Activated T-helper 1 cell treated with anti-CD3 and anti-CD28 coated beads, Interleukin-2, amount 50 U/mL, for 16 hours (primary cell): ENCODE measurements at places on chromosomes 6 and 20.

DNA sequence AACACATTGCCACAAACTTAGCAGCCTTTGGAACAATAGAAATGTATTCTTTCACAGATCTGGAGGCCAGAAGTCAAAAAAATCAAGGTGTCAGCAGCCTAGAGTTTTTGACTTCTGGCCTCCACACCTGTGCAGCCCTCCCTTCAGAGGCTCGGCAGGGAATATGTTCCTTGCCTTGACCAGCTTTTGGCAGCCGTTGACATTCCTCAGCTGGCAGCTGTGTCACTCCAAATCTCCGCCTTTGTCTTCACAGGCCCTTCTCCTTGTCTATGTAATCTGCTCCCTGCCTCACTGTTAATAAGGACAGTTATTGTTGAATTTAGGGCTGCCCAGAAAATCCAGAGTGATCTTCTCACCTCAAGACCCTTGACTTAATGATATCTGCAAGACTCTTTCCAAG is 17.2 kb upstream of the AHI1 start:
- DNase-seq: no peak

- no peak for DNase-seq
These were observed 9.7 kb upstream of the THBS2 start for GRCh38 chr6:169263374-169263773.

- no peak for DNase-seq
These were observed 10.1 kb downstream of the TGM3 start for GRCh38 chr20:2305946-2306345.

DNA sequence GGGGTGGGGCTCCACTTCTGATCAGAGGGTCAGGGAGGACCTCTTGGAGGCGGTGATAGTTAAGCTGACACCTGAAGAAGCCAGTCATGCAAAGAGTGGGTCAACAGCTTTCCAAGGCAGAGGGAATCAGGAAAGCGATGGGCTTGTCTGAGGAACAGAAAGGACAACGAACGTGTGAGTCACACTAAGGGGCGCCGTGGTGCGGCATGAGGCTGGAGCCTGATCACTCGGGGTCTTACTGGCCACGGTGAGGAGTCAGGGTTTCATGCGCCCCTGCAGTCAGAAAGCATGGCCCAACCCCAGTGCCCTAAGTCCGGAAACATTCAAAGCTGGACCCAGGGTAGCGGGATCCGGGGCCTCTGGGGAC is 50.6 kb upstream of the SLC32A1 start:
- DNase-seq: no peak

DNA sequence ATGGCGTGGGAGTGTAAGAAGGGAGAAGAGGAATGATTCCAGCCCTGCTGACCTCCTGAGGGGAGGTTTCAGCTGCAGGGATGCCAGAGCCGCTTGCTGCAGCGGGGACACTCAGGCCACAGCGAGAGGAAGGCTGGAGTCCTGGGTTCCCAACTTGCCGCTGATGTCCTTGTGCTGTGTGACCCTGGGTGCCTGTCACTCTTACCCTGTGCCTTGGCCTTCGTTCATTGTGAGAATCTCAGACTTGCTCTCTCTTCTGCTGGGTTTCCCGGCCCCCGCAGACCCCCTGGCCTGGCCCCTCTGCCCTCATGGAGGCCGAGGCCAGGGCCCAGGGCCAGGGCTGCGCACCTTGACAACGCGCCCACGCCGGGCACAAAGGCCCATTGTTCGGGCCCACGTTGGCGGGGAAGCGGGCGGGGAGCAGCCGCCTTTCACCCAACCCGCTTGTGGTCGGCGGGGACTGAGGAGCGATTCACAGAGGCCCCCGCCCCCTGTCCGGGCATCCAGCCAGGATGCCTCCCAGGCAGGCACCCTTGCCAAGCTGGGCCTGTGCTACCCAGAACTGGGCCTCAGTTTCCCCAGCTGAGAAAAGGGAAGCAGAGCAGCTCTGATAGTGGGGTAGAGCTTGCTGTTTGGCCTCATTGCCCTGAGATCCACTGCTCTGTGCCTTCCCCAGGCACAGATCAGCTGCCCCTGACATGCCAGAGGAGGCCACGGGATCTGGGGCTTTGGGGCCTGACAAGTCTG is 52.4 kb downstream of the CEBPB start:
- DNase-seq: no peak

DNA sequence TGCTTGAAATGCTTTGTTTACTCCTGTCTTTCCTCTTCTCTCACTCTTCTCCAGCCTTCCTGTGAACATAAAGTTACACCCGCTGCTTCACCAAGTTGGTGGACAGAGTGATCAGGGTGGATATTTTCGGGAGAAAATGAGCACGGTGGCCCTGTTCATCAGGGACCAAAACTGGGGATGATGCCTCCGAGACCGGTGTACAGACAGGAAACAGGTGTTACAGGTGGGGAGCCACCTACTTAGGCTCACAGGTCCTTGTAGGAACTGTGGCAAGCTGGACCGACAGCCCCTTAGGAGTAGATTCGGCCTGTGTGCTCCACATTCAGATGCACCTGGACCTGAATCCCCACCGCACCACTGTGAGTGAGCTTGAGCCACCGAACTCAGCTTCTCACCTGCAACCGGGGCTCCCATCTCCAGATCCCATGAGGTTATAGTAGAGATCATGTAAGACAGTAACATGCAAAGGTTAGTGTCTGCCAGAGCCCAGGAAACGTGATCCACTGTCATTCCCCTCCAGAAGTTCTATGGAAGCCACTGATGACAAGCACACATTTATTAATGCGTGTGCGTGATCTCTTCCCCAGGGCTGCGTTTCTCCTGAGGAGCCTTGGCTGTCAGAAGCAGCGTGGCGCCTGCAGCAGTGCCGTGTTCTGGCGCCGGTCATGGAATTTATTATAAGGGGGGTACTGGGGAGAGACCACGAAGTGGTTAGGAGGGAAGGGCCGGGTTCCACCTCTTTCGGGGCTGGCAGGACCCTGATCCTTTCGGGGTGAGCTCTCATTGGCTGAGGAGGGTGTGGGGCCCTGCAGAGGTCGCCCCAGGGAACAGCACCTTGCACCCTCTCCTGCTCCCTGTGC is 94.2 kb downstream of the ERMARD start:
- no peak for DNase-seq

GRCh38 chr6:44725070-44725469 is 337.6 kb downstream of the CDC5L start:
- DNase-seq: no peak

- DNase-seq: no peak
These were observed 1.6 kb upstream of the PBOV1 start for GRCh38 chr6:138219901-138220300.

GRCh38 chr6:31354864-31355582 is 2.0 kb downstream of the HLA-B start:
- DNase-seq: no peak

DNA sequence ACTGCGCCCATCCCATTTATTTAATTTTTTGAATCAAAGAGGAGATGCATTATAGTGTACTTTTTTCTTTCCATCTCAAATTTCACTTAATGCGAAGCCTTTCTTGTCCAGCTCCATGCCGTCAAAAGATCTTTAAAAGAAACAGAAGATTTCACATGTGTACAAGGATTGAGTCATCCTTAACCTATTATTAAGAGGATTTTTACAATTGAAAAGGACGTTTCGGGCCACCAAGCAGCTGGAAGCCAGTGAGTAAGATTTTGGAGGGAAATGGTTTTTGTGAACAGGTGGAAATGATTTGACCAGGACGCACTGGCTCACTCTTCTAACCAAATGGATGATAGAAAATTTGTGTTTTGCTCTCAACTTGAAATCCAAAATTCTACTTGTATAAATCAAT is 15.1 kb upstream of the CCDC170 start:
- DNase-seq: no peak

GRCh38 chr6:118912646-118913045 is 18.7 kb downstream of the ASF1A start:
- DNase-seq: no peak

DNA sequence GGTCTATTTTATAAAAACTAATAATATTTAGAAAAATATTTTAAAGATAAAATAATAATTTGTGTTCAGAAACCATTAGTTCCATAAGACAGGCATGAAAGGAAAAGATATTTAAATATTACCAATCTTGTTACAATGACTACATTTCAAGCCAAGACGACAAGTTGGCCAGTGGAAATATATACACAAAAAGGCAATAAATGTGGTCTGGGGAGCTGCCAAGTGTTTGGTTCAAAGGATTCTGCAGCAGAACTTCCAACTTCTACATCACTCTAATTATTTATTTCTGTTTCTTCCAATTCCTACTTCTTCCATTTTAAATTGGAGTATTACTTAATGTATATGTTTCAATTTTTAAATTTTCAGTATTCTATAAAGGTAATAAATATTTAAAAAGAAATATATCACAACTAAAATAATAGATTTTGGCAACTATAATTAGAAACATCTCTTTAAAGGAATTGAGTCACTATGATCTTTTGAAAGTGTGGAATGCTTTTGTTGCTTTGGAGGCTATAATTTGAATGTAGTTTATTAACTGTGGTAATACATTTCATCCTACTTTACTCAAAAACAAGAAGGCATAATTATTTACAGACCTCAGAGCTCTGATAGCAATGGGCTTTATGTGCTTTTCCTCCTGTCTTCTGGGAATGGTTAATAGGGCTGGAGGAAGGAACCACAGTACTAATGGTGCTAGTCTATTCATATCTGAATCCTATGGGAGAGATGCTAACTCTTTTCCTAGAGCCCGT is 129.7 kb upstream of the FAM184A start:
- DNase-seq: no peak

- no peak for DNase-seq
These were observed 48.4 kb downstream of the CEP43 start for GRCh38 chr6:167047554-167047953.

- DNase-seq: no peak
These were observed 76.1 kb downstream of the ME1 start for GRCh38 chr6:83354747-83355146.

DNA sequence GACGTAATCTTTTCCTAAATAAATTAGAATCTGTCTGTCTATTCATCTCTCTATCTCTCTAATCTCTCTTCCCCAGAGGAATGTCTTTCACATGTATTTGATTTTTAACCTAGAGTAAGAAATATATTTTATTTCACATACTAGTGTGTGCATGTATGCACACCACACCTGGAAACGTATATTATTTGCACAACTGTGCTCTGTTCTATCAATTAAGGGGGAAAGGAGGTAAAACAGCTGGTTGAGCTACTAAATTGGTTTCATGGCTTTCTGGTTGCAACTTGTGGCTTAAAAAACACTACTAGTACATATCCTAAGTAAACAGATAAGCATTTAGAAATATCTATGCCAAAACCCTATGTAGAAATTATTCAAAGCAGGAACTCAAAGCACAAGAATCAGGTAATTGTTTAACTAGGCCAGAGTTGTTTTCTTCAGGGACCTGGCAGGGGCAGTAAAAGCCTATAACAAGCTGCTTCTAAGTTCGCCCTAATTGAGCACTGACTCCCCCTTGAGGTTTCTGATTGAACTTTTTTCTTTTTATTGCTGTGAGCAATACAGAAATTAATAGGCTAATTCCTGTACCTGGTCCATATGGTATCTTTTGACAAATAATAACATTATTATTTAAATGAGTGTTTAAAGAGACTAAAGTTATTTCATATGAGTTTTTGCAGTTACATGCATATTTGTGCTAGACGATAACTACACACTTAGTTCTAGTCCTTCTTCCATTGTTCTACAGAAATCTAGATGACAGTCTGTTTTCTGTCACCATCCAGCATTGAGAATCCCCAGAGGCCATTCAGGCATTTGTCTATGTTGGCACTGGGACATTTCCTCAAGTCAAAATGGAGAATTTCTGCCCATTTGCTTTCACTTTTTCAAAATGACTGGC is 88.6 kb downstream of the MCHR2 start:
- no peak for DNase-seq

DNA sequence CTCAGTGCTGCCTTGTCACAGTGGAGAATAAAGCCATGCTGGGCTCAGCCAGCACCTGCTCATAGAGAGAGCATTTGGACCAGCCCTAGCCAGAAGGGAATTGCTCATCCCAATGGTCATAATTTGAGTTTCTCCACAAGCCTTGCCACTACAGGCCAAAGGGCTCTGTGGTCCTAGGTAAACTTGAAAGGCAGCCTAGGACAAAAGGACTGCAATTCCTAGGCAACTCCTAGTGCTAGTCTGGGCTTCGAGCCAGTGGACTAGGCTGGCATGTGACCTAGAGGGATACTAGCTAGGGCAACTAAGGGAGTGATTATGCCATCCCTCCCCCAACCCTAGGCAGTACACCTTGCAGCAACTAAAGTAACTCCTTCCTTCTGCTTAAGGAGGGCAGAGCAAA is 516.2 kb downstream of the BCKDHB start:
- no peak for DNase-seq

DNA sequence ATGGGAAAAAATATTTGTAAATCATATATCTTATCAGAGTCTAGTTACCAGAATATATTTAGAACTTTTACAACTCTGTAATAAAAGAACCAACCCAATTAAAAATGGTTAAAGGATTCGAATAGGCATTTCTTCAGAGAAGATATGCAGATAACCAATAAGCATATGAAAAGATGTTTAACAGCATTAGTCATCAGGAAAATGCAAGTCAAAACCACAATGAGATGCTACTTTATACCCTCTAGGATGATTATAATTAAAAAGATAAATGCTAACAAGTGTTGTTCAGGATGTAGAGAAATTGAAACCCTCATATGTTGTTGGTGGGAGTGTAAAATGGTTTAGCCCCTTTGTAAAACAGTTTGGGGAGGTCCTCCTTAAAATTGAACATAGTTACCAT is 94.1 kb downstream of the LRRC1 start:
- DNase-seq: no peak

GRCh38 chr6:170047823-170048222 is 243.1 kb downstream of the DLL1 start:
- DNase-seq: no peak

DNA sequence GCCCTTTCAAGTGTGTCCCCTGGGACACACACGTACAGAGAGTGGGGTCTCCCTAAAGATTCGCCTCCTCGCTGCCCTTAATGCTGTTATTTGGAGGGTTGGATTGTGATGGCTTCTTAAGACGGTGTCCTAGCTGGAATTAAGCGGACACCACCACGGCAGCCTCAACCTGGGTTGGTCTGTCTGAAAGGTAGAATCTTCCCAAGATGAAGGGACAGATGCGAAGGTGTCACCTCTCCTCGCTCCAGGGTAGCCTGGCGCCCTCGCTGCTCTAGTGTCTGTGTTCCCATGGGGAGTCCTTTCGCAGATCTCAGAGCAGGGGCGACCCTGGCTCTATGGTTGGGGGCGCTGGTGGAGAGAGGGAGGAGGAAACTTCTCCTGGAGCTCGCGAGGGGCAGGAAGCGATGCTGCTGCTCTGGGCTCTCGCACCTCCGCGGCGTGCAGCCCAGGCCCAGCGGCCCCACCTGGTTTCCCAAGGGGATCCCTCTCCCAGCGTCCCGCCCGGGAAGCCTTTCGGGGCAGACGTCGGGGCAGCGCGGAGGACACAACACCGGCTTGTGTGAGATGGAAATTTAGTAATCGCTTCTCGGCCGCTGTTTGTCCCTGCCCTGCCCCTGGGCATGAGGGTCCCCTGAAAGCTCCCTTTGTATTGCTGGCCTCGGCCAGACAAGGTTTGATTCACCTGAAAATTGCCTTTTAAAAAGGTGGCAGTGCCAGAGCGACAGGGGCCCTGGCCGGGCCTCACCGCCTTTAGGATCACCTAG is 1.7 kb downstream of the RSPO3 start:
- no peak for DNase-seq

- DNase-seq: no peak
These were observed 26.1 kb upstream of the SLC22A7 start for GRCh38 chr6:43271944-43272343.
